ENCODE measurements at places on chromosomes 2 and 18.

GRCh38 chr2:209331291-209331844 is 92.5 kb upstream of the MAP2 start:
- DNase-seq, result no peak

- DNase-seq, result no peak
Observed at GRCh38 chr2:98295721-98296414, 50.4 kb upstream of the CNGA3 start.

DNA sequence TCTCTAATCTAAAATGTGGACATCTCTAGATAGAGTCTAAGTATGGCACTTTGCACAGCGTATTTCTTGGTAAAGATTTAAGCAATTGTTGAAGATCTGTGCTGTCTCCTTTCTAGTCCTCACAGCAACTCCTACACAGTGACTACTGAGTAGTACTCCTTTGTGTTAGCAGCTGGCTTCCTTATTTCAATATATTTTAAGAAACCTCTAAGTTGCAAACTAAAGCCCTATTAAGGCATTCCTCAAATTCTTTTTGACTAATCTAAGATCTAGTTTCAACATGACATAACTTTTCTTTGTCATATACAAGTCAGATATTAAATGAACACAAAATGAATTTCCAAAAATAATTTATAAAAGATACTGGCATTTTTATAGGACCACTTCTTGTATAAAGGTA is 121.8 kb upstream of the DNAJC10 start:
- DNase-seq, result no peak

- no peak for DNase-seq
Observed at GRCh38 chr2:16628314-16628713, 37.3 kb downstream of the CYRIA start.

GRCh38 chr18:48134609-48135008 is 204.2 kb upstream of the SMAD2 start:
- DNase-seq, result no peak

DNA sequence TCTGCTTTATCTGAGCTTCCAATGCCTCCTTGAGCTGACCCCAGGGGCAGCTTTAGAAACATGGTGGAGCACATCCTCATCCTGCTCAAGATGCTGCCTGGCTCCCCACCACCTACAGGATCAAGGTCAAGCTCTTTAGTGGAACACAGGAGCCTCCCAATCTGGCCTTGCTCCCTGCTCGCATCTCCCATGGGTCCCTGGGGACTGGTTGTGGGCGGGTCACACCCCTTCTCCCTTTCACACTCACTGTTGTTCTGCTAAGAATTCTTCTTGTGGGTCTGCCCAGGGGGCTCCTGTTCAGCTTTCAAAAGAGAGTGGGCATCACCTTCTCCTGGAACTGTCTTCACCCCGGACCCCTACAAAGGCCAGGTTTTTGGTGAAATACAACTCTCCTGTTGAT is 8.4 kb upstream of the NT5DC4 start:
- no peak for DNase-seq

DNA sequence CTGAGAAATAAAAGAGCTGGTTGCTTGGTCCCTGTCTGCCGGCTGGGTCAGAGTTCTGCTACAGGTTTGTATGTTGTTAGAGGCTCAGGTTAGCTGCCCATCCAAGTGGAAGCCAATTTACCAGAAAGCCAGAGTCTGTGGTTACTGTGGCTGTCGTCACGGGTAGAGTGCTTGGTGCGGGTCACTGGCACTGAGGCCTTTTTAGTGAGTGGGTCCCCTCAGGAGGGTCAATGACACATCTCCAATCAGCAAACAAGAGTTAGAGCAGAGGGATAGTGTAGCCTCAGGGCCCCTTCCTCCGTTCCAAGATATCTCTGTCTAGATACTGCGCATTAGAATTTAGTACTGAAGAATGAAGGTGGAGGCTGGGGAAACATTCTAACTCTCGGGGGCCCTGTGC is 41.2 kb downstream of the CTIF start:
- no peak for DNase-seq

DNA sequence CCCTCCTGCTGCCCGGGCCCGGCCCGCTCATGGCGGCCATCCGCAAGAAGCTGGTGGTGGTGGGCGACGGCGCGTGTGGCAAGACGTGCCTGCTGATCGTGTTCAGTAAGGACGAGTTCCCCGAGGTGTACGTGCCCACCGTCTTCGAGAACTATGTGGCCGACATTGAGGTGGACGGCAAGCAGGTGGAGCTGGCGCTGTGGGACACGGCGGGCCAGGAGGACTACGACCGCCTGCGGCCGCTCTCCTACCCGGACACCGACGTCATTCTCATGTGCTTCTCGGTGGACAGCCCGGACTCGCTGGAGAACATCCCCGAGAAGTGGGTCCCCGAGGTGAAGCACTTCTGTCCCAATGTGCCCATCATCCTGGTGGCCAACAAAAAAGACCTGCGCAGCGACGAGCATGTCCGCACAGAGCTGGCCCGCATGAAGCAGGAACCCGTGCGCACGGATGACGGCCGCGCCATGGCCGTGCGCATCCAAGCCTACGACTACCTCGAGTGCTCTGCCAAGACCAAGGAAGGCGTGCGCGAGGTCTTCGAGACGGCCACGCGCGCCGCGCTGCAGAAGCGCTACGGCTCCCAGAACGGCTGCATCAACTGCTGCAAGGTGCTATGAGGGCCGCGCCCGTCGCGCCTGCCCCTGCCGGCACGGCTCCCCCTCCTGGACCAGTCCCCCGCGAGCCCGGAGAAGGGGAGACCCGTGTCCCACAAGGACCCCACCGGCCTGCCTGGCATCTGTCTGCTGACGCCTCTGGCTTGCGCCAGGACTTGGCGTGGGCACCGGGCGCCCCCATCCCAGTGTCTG is 767 bp downstream of the RHOB start:
- DNase-seq, result no peak

DNA sequence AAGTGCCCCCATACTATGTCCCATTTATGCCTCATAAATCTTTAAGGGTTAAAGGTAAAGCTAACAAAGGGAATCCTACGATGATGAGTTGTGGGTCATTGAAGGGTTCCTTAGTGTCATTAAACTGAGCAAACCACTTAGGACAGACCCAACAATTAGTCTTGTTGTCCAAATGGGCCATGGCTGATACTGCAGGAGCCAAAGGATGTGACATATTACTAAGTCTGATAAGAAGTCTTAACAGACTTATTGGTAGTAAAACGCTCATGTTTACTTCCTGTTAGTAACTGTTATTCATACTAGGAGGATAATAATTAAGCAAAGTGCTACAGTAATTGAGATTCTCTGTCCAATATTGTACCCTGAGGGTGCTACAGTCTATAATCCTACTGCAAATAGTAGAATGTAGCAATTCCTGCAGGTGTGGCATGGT is 96.8 kb downstream of the PTPN4 start:
- DNase-seq, result no peak

GRCh38 chr18:36783792-36784191 is 45.0 kb downstream of the TPGS2 start:
- no peak for DNase-seq

GRCh38 chr18:23689616-23690504 is 607 bp downstream of the LAMA3 start:
- no peak for DNase-seq
